ENCODE measurements at places on chromosomes 16 and 17.

GRCh38 chr17:12765548-12765947, 23.8 kb upstream of the ARHGAP44 start:
- DNase-seq: peak; percentile 86

DNA sequence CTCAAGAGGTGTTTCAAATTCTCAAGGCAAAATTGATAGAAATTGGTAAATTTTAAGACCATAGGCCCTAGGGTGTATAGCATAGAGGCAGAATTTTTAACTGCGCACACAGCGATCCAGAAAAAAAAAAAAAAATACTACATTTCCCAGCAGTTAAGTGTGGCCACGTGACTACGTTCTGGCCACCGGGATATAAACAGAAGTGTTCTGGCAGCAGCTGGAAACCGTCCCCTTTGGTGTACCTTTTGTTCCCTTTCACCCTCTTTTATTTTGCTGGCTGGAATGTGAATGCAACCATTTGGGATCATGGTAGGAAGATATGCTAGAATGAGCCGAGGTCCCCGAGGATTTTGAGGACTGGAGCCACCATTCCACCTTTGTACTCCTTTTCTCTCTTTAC, 52.7 kb upstream of the AKAP1 start:
- no peak for DNase-seq

DNA sequence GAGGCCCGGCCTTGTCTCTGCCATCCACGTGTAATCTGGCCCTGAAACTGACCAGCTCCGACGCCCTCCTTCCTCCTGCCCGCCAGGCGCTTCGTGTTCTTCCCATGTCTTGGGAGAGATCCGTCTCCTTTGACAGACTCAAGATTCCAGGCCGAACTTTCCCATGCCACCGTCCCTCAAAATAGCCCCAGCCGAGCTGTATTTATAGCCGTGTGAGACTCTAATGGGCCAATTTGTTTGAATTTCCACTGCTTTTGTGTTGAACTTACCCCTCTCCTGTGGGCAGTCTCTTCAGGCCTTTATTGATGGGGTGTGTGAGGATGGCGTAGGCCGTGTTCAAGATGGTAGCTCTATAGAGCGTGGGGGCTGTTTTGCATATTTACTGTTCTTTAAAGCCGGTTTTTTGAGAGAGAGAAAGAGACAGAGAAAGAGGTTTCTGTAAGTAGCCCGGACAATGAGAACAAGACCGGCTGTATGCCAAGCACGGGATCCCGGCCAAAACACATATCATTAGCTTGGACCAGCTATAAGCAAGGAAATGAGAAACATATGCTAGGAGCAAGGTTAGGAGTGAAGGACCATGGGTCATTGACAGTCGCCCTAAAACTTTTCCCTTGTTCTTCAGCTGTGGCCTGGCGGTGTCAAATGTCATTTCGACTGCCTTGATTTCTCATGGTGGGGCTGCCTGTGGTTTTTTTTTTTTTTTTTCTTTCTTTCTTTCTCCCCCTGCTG, 124.5 kb upstream of the ZFHX3 start:
- DNase-seq: no peak

DNA sequence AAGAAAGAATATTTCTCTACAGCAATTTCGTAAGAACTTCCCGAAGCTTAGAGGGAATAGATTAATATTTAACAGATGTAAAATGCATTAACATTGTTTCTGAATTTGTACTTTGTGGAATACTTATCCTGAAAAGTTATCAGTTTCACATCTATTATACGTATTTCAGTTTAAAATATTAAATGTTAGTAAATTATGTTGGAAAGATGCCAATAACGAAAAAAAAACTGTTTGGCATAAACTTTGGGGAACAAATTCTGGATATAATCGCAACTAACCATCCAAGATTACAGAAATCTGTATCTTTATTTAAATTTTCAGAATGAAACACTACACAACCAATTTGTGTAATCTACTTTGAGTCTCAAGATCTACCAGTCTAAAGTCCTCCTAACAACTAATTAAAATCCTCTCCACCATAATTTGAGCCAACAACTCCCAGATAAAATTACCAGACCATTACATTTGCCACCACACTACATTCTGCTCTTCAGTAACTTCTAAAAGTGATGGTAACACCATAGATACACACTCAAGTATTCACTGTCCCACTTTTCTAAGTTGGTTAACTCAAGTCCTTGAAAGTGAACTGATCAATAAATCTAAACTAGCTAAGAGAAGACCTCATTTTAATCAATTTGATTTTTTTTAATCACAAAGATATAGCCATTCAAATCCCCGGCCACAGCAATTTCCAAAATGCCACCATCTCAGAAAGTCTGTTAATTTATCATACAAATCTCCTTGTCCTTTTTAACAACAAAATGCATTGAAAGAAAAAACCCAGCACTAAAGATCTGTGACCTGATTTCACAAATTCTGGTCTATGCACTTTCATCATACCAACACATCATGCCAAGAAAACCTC, 2.0 kb downstream of the SIAH1 start:
- peak; percentile 64 for DNase-seq

- DNase-seq: no peak
These were observed 51.4 kb upstream of the MNT start for GRCh38 chr17:2452216-2452750.

- no peak for DNase-seq
These were observed 3.3 kb upstream of the RSAD1 start for GRCh38 chr17:50475362-50475761.

DNA sequence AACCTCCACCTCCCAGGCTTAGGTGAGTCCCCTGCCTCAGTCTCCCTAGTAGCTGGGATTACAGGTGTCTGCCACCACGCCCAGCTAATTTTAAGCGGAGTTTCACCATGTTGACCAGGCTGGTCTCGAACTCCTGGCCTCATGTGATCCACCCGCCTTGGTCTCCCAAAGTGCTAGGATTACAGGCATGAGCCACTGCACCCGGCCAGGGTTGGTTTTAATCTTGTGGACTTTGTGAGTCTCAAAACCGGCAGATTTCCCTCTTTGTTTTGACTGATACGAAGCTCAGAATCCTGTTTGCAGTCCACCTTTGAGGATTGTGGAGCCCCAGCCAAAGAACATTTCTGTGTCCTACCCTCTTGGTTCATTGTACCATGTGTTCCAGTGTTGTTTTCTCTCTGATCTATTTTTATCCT, 16.4 kb upstream of the CPSF4L start:
- no peak for DNase-seq

GRCh38 chr17:57819867-57820266, 30.0 kb downstream of the MRPS23 start:
- no peak for DNase-seq

DNA sequence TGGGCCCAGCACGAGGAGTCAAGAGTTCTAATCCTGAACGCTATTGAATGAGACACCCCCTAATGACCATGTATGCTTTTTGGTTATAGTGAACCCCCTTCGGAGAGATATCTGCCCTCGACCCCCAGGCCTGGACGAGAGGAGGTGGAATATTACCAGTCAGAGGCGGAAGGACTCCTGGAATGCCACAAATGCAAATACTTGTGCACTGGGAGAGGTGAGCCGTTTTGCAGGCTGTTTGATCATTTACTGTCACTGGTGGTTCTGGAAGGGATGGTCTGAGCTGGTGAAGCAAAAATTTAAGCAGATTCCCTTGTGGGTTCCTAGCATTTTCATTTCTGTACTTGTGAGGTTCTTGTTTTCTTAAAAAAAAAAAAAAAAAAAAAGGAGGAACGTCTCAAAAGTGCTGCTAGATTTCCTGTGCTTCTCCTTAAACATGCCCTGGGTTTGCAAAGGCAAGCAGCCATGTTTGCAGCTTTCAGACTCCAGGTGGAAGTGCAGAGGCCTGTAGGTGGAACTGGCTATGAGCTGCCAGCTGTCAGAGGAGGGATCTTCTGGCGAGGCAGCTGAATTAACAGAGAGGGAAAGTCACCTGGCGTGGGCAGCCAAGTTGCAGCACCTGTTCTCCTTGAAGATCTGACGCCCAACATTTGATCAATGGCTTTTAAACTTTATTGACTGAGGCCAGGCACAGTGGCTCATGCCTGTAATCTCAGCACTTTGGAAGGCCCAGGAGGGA, 3.5 kb downstream of the MARVELD3 start:
- no peak for DNase-seq

- DNase-seq: peak; percentile 35
These were observed 9.3 kb upstream of the KRT17 start for GRCh38 chr17:41633556-41634199.

DNA sequence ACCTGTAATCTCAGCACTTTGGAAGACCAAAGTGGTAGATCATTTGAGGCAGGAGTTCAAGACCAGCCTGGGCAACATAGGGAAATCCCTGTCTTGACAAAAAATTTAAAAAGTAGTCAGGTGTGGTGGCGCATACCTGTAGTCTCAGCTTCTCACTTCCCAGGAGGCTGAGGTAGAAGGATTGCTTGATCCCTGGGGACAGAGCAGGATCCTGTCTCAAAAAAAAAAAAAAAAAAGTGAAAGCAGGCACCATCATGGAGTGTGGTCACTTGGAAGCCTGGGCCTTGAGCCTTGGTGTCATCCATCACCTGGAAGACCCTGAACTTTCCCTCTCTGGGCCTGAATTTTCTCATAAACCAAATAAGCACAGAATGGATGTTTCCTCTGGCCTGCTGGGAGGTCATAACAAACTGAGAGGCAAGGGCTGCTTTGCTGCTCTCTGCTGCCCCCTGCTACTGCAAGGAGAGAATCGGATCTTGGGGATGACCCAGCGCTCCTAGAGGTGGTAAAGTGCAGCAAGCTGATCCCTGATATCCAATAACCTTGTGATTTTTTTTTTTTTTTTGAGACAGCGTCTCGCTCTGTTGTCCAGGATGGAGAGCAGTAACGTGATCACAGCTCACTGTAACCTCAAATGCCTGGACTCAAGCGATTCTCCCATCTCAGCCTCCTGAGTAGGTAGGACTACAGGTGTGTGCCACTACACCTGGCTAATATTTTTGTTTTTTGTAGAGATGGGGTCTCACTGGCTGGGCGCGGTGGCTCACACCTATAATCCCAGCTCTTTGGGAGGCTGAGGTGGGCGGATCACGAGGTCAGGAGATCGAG, 75.9 kb upstream of the RNU2-1 start:
- no peak for DNase-seq

DNA sequence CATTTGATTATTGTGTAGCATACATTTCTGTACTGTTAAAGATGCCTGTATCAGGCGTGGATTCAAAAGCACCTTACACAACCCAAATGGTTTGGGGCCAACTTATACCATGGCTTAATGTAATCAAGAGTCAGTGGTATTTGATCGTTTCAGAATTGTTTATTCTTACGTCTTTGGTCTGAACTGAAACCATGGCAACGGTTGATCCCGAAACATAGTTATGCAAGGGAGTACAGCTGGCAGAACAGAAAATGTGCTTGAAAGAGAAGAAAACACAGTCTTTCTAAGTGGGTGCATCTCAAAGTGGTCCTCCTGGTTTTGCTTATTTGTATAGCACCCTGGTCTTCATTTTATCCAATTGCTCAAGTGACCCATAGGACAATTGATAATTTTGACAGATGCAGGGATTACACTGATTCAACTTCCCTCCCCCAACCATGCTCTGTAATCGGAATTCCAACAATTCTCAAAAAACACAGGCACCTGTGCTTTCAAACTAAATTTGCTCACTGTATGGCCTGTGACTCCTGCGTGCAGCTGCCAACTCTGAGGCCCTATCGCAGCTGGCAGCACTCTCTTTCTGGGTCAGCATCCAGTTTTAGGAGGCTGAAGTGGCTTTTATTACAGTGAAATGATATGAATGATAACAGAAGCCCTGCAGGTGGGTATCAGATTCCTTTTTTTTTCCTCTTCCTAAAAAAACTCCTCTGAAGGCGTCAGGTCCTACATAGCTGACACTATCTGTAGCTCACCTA, 77.0 kb upstream of the AXIN2 start:
- peak; percentile 72 for DNase-seq

GRCh38 chr17:17090642-17091103, 48.4 kb downstream of the MPRIP start:
- DNase-seq: no peak

DNA sequence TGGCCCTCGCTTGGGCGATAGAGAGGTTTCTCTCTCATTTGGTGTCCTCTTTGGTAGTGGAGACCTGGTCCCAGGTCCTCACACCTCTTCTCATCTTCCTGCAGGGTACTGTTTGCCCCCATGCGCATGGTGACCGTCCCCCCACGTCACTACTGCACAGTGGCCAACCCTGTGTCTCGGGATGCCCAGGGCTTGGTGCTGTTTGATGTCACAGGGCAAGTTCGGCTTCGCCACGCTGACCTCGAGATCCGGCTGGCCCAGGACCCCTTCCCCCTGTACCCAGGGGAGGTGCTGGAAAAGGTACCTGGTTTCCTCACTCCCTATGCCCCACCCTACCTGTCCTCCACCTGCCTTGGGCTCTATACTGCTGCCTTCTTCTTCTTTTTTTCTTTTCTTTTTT, 10.5 kb downstream of the MVP start:
- DNase-seq: no peak

- no peak for DNase-seq
These were observed 15.8 kb upstream of the DNAH17 start for GRCh38 chr17:78592991-78593329.

DNA sequence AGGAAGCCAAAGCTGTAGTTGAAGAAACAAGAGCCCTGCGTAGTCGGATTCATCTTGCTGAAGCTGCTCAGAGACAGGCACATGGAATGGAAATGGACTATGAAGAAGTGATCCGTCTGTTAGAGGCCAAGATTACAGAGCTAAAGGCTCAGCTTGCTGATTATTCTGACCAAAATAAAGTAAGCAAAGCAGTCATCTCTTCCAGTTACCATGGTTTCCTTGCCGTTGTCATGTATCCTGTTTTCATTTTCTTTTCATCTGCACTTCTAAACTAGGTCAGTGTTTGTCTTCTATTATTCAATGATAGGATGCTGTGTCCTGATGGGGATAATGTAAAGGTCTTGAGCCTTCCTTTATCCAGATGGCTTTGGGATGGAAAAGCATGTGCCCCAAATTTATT, 104.3 kb downstream of the STXBP4 start:
- DNase-seq: no peak

- no peak for DNase-seq
These were observed 223.1 kb downstream of the SOX9 start for GRCh38 chr17:72343911-72344310.
